ENCODE measurements at places on chromosomes 4 and X. TPM values are rescaled to one million over a fixed set of nuclear protein-coding genes. Genes with fewer than 3 reads are reported as not detected.

GRCh38 chrX:19793471-19793870 is 93.9 kb downstream of the SH3KBP1 start:
- no peaks in the 10 kb centered on the region for H3K27me3 ChIP-seq
- H3K36me3 ChIP-seq: no peaks in the 10 kb centered on the region
- no peak overlapping the region for H3K27ac ChIP-seq
- H3K4me1 ChIP-seq: no peaks in the 10 kb centered on the region
- no peak overlapping the region for H3K4me3 ChIP-seq
- no peak for DNase-seq

- no peak overlapping the region for H3K4me3 ChIP-seq
- DNase-seq: no peak
- no peaks in the 10 kb centered on the region for H3K27me3 ChIP-seq
- H3K27ac ChIP-seq: no peak overlapping the region
Observed at GRCh38 chr4:21827575-21827974, 121.0 kb downstream of the KCNIP4 start.

DNA sequence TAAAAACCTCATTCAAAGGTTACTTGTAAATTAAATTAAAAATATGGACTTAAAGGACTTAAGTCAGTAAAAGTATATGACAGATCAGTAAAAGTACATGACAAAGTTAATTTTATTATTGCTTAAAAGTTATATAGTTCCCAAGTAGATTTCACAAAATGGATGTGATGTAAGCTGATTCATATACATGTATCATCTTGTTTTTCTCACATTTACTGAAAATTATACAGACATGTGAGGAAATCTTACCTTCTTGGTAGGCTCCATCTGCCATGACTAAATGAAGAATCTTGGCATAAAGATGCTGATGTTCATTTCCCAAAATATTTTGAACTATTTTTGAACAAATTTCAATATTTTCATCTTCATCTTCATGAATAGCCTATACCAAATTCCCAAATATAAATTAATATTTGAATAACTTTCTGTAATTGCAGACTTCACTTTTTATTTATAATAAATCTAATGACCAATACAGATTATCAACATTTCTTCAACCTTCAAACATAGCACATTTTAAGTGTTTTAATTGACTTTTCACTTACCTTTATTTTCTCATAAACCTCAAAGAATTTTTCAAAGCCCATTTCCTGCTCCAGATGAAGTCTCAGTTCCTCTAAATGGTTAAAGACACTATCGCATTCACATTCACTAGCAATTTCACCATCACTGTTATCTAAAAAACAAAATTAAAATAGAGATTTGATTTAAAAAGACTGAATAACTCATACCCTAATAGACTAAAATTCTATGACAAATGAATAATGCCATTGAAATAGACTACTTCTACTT is 129.4 kb upstream of the SH3RF1 start:
- DNase-seq: no peak
- no peaks in the 10 kb centered on the region for H3K36me3 ChIP-seq
- no peak overlapping the region for H3K27ac ChIP-seq
- H3K4me3 ChIP-seq: no peak overlapping the region

DNA sequence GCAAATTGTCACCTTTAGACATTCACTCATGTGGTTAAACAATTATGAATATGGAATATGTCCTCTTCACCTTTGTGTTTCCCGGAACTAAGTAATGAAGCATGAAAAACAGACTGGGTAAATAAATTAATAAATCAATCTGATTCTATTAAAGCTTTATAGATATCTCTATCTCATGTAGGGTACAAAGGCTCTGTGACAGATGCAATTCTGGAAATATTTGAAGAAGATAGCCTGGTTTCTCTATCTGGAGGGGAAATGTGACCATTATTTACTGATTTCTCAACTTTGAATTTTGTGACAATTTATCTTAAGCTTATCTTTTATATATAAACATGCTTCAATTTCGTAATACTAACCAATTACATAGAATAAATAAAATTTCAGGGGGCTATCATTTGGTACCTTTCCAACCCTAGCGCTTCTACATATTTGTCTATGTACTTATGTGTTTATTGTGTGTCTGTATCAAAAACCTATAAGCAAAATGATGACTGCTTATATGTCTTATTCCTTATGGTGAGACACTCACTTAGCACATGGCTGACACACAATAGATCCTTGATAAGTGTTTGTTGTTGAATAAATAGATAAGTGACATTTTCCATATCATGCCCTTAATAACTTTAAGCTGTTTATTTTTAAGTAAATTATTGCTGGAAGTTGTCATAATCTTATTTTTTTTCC is 9.9 kb downstream of the CTSO start:
- no peaks in the 10 kb centered on the region for H3K36me3 ChIP-seq
- DNase-seq: no peak
- H3K27me3 ChIP-seq: no peaks in the 10 kb centered on the region
- H3K4me3 ChIP-seq: no peak overlapping the region
- H3K27ac ChIP-seq: no peak overlapping the region

DNA sequence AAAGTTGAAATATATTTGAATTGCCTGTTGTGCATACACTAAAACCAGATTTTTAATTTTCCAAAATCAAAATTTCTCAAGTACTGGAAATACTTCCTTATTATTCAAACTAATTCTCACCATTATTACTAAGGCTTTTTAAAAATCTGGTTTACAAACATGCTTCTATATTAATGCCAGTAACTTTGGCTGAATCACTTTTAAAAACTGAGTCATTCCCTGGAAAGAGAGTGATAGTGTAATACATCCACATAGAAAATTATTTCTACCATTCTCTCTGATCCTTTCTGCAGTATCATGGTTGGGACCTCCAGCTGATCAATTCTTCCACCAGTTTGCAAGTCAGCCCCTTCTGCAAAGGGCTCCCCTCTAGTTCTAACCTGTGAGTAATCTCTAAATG is 165.3 kb upstream of the FAM241A start:
- no peak overlapping the region for H3K4me3 ChIP-seq
- H3K27ac ChIP-seq: no peak overlapping the region
- no peak for DNase-seq
- H3K4me1 ChIP-seq: no peaks in the 10 kb centered on the region
- H3K27me3 ChIP-seq: no peaks in the 10 kb centered on the region
- no peaks in the 10 kb centered on the region for H3K36me3 ChIP-seq

- H3K4me3 ChIP-seq: no peak overlapping the region
- no peaks in the 10 kb centered on the region for H3K4me1 ChIP-seq
- no peaks in the 10 kb centered on the region for H3K27me3 ChIP-seq
- no peak overlapping the region for H3K27ac ChIP-seq
- DNase-seq: no peak
Observed at GRCh38 chr4:26458157-26458561, 32.1 kb downstream of the CCKAR start.

DNA sequence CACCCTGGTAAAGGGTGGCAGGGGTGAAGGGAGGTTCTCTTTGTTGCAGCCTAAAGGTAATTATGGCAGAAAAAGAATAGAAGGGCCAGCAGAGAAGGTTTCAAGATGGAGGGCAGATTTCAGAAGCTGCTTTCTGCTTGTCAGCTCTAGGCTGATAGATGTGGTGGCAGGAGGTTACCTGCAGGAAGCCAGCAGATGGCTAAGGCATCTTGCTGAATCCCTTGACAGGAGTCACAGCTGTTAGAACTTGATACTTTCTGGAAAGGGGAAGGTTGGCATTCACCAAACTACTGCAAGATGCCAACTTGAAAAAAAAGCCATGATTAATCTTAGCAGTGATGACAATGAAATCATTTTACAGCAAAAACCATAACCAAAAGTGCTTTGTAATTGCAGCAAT is 69.5 kb upstream of the CBLL2 start:
- no peak overlapping the region for H3K4me3 ChIP-seq
- no peaks in the 10 kb centered on the region for H3K27me3 ChIP-seq
- DNase-seq: no peak
- H3K27ac ChIP-seq: no peak overlapping the region

DNA sequence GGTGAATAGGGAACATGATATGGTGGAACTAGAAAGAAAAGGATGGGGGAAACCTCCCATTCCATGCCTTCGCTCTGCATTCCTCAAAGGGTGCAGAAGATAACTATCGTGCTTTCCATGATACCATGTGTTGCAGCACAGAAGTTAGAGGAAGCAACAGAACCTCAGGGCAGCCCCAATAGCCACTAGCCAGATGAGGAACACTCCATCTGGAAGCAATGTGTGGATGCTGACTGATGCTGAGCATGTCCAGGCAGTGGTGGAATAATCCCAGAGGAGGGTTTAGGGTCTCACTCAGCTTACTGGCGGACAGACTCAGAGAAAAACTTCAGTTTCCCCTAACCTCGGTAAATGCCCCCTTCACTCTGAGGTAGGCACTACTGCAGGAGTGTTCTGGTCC is 7.5 kb downstream of the SMIM10 start:
- H3K4me3 ChIP-seq: no peak overlapping the region
- H3K27me3 ChIP-seq: no peaks in the 10 kb centered on the region
- DNase-seq: no peak
- no peaks in the 10 kb centered on the region for H3K36me3 ChIP-seq
- no peak overlapping the region for H3K27ac ChIP-seq
- no peaks in the 10 kb centered on the region for H3K4me1 ChIP-seq

DNA sequence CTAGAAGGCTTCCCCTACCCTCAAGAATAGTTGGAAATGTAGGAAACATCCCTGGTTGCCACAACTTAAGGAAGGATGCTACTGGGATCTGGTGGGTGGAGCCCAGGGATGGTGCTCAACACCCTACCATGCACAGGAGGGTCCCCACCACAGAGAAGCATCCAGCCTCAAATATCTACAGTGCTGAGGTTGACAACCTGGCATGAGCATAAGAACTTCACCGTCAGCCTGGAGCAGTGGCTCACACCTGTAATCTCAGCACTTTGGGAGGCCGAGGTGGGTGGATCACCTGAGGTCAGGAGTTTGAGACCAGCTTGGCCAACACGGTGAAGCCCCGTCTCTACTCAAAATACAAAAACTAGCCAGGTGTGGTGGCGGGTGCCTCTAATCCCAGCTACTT is 24.0 kb upstream of the ASMTL start:
- no peak overlapping the region for H3K27ac ChIP-seq
- H3K36me3 ChIP-seq: no peaks in the 10 kb centered on the region
- H3K4me3 ChIP-seq: no peak overlapping the region
- H3K27me3 ChIP-seq: no peaks in the 10 kb centered on the region

GRCh38 chrX:14359316-14359715 is 170.0 kb upstream of the GLRA2 start:
- no peak overlapping the region for H3K4me3 ChIP-seq
- no peaks in the 10 kb centered on the region for H3K4me1 ChIP-seq
- no peak overlapping the region for H3K27ac ChIP-seq
- no peaks in the 10 kb centered on the region for H3K36me3 ChIP-seq
- no peaks in the 10 kb centered on the region for H3K27me3 ChIP-seq
- DNase-seq: no peak

GRCh38 chrX:23855569-23855968 is 52.2 kb downstream of the APOO start:
- no peaks in the 10 kb centered on the region for H3K4me1 ChIP-seq
- no peak overlapping the region for H3K27ac ChIP-seq
- no peaks in the 10 kb centered on the region for H3K27me3 ChIP-seq

GRCh38 chr4:77432717-77433417 is 172.8 kb upstream of the CXCL13 start:
- H3K4me1 ChIP-seq: no peaks in the 10 kb centered on the region
- no peak overlapping the region for H3K27ac ChIP-seq
- DNase-seq: no peak
- no peak overlapping the region for H3K4me3 ChIP-seq
- H3K36me3 ChIP-seq: no peaks in the 10 kb centered on the region

The TENM3 gene
- 1.7 TPM for total RNA-seq

The CA5B gene
- total RNA-seq: 18.2 TPM

The MAGED4B gene
- 3.6 TPM for total RNA-seq

The RS1 gene
- total RNA-seq: not detected

The ARHGAP10 gene
- total RNA-seq: 7.0 TPM

The RHOXF2B gene
- total RNA-seq: not detected

The SYP gene
- not detected for total RNA-seq

The CCDC149 gene
- total RNA-seq: 32.2 TPM

The PCYT1B gene
- total RNA-seq: not detected

The NLGN4X gene
- total RNA-seq: 5.0 TPM

The CSAG2 gene
- total RNA-seq: not detected

The TECRL gene
- total RNA-seq: not detected

Data from Peyer's patch (tissue), 4 donors.